AG08396 (cell line): ENCODE measurements at places on chromosomes 7 and 10.

DNA sequence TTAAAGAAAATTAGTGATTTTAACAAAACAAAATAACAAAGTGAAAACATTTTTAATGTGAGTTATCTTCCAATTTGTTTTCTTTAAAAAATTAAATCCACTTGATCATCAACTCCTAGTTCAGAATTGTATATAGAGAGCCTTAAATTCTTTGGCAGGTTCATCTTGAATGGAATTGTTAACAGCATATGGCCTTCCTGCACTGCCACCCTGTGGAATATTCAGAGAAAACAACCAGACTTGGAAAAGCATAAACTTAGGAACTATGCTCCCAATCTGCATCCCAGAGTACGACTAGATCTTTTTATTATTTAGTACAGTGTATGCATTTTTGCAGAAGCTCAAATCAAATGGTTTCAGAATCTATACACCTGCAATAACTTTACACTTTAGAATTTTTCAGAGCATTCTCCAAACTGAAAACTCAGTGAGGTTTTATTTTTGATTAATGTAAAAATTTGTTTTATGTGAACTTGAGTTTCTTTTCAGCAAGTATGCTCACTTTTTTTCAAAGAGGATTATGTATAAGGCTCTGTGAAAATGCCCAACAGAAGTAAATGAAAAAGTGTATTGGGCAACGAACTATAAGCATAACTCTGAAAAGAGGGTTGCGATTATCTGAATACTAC, 44.9 kb upstream of the ANK3 start:
- peak; percentile 32 for DNase-seq

GRCh38 chr7:18788026-18788425, 292.5 kb downstream of the HDAC9 start:
- no peak for DNase-seq

- no peak for DNase-seq
Measured at GRCh38 chr10:110429301-110429700, 68.4 kb upstream of the DUSP5 start.

- DNase-seq: no peak
Measured at GRCh38 chr7:15430911-15431310, 130.9 kb downstream of the AGMO start.

- no peak for DNase-seq
Measured at GRCh38 chr10:59099481-59099880, 77.0 kb upstream of the PHYHIPL start.

- no peak for DNase-seq
Measured at GRCh38 chr7:105130048-105130447, 116.0 kb downstream of the KMT2E start.

DNA sequence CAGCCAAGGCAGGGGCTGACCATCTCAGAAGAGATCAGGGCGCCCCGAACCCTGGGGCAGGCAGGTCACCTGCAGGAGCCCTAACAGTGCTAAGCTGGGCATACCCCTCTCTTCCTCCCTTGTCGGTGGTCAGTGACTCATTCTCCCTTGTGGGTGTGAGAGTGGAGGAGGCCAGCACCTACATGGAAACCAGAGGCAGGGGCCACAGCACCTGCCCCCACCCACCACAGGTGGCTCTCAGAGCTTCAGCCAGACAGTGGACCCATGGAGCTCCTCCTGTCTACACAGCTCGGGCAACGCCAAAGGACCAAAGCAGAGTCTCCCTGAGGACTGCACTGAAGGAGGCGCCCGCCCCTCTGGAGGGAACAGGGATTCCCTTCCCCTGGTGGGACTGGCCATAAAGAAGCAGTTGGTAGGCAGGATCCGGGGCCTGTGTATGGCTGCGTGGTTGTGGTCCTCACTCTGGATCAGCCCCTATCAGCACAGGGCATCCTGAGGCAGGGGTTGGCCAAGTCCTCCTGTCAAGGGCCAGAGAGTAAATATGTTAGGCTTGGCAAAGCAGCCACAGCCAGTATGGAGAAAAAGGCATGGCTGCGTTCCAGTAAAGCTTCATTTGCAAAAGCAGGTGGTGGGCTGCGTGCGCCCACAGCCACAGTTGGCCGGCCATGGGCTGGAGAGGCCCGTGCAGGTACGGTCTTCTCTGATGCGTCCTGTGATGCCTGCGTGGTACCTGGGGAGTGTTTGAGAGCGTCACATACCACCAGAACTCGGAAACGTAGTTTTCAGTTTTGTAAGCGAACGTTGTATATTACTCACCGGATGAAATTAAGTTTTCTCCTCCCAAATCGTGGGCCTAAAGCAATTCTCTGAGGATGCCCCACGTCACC, 198.2 kb downstream of the EBF3 start:
- DNase-seq: no peak

DNA sequence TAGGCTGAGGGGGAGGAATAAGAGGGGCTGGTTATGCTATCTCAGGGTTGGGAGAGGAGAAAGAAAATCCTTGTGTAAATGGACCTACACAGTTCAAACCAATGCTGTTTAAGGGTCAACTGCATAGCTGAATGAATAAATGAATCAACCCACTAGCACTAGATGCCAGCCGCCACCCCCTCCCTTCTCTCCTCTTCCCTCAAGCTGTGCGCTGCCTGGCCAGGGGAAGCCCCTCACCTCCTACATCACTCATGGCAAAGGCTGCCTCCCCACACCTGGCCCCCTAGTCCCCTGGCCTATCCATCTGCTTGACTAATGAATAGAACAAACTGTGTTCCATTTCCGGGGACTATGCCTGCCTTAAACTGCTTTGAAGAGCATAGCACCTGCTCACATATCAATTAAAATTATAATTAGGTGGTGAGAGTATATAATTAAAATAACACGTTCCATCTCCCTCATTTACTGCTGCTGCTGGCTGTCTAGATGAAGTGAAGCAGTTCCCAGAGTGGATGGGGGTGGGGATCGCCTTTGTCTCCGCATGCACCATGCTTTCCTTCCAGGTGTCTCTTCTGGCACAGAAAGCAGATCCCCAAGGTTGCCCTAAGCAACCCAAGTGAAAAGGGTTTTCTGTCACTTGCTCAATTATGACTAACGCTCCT, 32.6 kb downstream of the GRID1 start:
- DNase-seq: no peak

GRCh38 chr10:57905861-57906260, 361.8 kb downstream of the IPMK start:
- no peak for DNase-seq

DNA sequence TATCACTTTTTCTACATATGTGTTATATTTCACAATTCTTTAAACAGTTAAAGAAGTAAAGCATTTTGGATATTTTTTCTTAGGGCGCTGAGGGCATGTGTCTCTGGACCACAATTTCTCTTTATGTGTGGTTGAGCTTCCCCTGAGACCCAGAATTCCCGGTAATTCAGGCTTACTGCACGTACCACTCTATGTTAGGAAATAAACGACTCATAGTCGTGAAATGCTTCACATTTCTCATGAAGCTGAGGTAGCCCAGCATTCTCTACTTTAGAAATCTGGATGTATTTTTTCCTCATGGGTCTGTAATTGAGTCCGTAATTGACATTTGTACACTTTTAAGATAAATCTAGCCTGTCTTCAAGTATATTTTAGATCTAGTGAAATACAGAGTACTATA, 170.6 kb downstream of the FZD1 start:
- DNase-seq: no peak

DNA sequence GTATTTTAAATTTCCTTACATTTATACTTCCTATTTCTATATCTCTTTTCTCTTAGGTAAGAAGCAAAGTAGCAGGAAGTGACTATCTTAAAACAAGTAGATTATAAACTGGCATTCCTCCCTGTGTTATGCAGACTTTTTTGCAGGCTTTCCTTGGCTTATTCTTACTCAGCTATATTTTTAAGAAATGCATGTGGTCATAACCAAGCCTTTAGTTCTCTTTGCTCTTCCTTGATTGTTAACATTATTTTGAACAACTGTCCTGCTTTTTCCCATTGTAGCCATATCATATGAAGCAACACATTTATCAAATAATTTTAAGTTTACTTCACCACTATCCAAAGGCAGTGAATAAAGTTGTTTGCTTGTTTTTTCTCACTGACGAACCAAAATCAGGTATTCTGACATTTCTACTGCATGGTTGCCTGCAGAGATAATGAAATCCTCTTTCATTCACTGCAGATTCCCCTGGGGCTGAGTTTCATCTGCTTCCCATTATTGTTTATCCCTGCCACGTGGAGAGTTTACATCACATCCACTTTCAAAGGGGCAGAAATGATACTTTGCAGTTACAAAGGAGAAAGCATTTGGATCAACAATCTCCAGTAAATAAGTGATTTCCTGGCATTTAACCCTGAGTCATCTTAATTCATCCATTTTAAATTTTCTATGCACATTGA, 389.9 kb upstream of the SEMA3C start:
- DNase-seq: no peak

- no peak for DNase-seq
Measured at GRCh38 chr7:14137676-14138075, 148.2 kb upstream of the ETV1 start.

- DNase-seq: no peak
Measured at GRCh38 chr7:27193335-27194001, 6.4 kb downstream of the HOXA13 start.

- no peak for DNase-seq
Measured at GRCh38 chr7:82384051-82384464, 59.5 kb downstream of the CACNA2D1 start.

- no peak for DNase-seq
Measured at GRCh38 chr10:110571093-110571743, 3.7 kb downstream of the SMC3 start.

DNA sequence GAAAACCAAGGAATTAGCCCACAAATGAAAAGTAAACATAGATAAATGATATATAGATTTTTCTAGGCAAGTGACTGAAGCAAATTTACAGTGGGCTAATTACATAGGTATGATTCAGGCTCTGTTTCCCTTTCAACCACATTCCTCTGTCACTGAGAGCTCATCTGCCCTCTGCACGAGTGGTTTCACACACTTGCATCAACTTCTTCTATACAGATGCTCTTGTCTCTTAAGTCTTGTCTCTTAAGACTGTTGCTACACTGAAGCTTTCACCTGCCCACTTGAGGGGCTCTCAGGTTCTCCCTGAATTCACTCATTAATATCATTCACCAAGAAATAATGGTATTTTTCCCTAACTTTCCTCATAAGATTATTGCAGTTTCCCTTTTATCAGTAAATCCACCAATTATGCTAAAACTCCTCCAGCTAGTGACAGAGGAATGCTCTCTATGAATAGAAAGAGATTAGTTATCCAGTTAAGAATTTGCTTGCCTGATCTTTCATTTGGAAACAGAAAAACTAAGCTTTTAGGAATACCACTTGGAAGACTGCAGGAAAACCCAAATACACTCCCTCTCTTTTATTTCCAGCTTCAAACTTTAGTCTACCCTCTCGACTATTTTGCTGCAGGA, 95.7 kb downstream of the ELAPOR2 start:
- no peak for DNase-seq

DNA sequence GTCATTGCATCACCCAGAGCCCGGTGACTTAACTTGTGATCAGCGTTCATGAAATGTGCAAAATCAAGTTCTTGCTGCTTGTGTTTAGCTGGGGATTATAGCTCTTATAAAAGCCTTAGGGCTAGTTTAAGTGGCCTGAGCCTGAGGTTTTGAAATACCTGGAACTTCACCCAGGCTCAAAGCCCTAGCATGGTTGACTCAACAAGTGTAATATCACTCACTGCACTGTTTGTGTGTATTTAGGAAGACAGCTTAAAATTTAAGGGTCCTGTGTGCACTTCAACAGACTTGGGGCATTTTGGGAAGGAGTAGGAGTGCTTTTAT, 489.5 kb downstream of the GATA3 start:
- DNase-seq: no peak

DNA sequence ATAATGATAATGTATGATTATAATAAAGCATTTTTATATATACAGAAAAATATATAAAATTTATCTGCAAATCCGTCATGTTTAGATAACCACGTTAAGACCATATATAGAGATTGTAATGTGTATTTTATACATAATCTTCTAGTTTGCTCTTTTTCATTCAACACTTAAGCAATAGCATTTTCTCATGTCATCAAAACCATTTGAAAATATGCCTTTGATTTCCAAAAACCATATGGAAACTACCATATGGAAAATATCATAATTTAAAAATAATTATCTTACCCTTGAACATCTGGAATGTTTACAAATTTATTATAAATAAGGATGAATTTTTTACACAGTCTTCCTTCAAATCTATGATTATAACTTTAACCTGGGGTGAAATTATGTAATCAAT, 250.4 kb upstream of the NPSR1 start:
- DNase-seq: no peak

GRCh38 chr10:102997998-102998397, 79.9 kb downstream of the CNNM2 start:
- DNase-seq: no peak

- DNase-seq: no peak
Measured at GRCh38 chr7:129208667-129209066, 16.2 kb upstream of the AHCYL2 start.

- no peak for DNase-seq
Measured at GRCh38 chr10:17113346-17113745, 16.3 kb downstream of the CUBN start.

- no peak for DNase-seq
Measured at GRCh38 chr10:1939016-1939415, 201.7 kb upstream of the ADARB2 start.

GRCh38 chr7:144588559-144589051, 185.1 kb upstream of the NOBOX start:
- no peak for DNase-seq

- DNase-seq: no peak
Measured at GRCh38 chr10:4830551-4830950, 4.5 kb downstream of the AKR1E2 start.

DNA sequence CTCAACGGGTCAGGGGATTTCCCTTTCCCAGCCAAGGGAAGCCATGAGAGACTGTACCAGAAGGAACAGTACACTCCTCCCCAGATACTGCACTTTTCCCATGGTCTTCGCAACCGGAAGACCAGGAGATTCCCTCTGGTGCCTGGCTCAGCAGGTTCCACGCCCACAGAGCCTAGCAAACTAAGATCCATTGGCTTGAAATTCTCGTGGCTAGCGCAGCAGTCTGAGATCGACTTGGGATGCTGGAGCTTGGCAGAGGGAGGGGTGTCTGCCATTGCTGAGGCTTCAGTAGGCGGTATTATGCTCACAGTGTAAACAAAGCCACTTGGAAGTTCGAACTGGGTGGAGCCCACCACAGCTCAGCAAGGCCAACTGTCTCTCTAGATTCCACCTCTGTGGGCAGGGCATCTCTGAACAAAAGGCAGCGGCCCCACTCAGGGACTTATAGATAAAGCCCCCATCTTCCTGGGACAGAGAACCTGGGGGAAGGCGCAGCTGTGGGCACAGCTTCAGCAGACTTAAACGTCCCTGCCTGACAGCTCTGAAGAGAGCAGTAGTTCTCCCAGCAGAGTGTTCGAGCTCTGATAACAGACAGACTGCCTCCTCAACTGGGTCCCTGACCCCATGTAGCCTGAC, 29.6 kb downstream of the SLC16A12 start:
- DNase-seq: no peak

GRCh38 chr10:125882596-125882995, 1.5 kb upstream of the DHX32 start:
- no peak for DNase-seq

DNA sequence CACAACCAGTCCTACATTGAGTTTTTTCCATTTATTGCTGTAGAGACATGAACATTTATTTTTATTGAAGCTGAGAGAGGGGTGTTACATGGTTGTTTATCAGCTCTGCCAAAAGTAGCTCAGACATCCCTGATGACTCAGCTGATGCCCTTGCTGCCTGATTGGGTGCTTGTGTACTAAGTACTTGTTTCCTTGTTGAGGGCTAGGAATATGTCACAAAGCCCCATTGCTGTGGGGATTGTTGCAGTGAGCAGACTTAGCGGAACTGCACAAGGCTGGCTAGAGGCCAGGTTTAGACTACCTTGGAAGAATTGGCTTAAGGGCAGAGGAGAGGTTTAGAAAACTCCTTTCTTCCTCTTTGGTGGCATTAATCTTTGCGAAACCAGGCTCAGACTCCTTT, 110.6 kb downstream of the AUTS2 start:
- DNase-seq: no peak
